IPS-NIHi11 (cell line): ENCODE measurements at places on chromosomes 3 and 15.

DNA sequence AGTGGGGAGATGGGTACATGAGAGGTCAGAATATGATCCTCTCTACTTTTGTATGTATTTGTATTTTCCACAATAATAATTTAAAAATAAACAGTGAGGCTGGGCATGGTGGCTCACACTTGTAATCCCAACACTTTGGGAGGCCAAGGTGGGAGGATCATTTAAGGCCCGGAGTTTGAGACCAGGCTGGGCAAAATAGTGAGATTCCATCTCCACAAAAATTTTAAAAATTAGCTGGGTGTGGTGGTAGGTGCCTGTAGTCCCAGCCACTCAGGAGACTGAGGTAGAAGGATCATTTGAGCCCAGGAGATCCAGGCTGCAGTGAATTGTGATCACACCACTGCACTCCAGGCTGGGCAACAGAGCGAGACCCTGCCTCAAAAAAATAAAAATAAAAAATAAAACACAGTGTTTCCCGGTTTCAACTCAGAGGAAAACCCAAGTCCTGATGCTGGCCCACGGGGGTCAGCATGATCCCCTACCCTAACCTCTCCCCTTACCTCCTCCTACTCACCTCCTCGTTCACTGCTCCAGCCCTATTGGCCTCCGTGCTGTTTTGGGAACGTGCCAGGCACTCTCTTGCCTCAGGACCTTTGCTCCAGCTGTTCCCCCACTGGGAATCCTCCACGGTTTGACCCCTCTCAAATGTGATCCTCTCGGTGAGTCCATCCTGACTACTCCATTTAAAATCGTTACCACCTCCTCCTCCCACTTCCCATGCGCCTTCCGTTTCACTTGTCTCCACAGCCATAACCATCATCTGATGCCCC is 2.9 kb upstream of the KLHL40 start:
- DNase-seq = no peak

- no peak for DNase-seq
Observed at GRCh38 chr3:37391679-37392078, 217.3 kb upstream of the LRRFIP2 start.

- no peak for DNase-seq
Observed at GRCh38 chr3:66018057-66019033, 20.4 kb downstream of the MAGI1 start.

GRCh38 chr3:1087066-1087560 is 5.7 kb upstream of the CNTN6 start:
- DNase-seq = no peak

GRCh38 chr3:58345457-58345856 is 12.8 kb downstream of the PXK start:
- DNase-seq = no peak

GRCh38 chr15:55279746-55280351 is 9.8 kb downstream of the RAB27A start:
- no peak for DNase-seq

GRCh38 chr15:99503411-99503810 is 62.4 kb upstream of the MEF2A start:
- no peak for DNase-seq

GRCh38 chr15:84817466-84818081 is 418 bp downstream of the ALPK3 start:
- DNase-seq = peak; percentile 77

GRCh38 chr3:8301977-8302735 is 199.5 kb upstream of the LMCD1 start:
- DNase-seq = peak; percentile 56

- DNase-seq = no peak
Observed at GRCh38 chr15:35095941-35096340, 10.8 kb upstream of the NANOGP8 start.
